ENCODE measurements at places on chromosomes 2 and 18. TPM values are rescaled to one million over a fixed set of nuclear protein-coding genes. Genes with fewer than 3 reads are reported as not detected.

The RTP5 gene
- 0.19 TPM for polyA plus RNA-seq

The MCEE gene
- polyA plus RNA-seq, result 43.2 TPM

The KLHL29 gene
- 0.60 TPM for polyA plus RNA-seq

The IL1A gene
- 0.73 TPM for polyA plus RNA-seq

The MYCN gene
- polyA plus RNA-seq, result not detected

The SKOR2 gene
- not detected for polyA plus RNA-seq

The SPDYA gene
- 0.13 TPM for polyA plus RNA-seq

The FKBP1B gene
- 30.6 TPM for polyA plus RNA-seq

The IL1RL2 gene
- polyA plus RNA-seq, result 0.90 TPM

The HOXD12 gene
- polyA plus RNA-seq, result not detected

The CROCC2 gene
- polyA plus RNA-seq, result under 0.01 TPM

The ST6GAL2 gene
- polyA plus RNA-seq, result 0.15 TPM

The MLPH gene
- polyA plus RNA-seq, result 79.3 TPM

The SAG gene
- polyA plus RNA-seq, result not detected

The UPP2 gene
- polyA plus RNA-seq, result 0.06 TPM

The RAX gene
- not detected for polyA plus RNA-seq

The SERPINB11 gene
- not detected for polyA plus RNA-seq

The KCNG2 gene
- 0.15 TPM for polyA plus RNA-seq

The KIF3C gene
- 1.8 TPM for polyA plus RNA-seq

The FN1 gene
- 28.2 TPM for polyA plus RNA-seq

The SLC39A10 gene
- 1.2 TPM for polyA plus RNA-seq

The RESP18 gene
- not detected for polyA plus RNA-seq
